Stimulated activated CD4-positive, alpha-beta T cell treated with anti-CD3 and anti-CD28 coated beads, Interleukin-1b, Interleukin-23, amount 100 ng/mL, for 1 hour (primary cell): ENCODE measurements at places on chromosomes 7 and 10.
A peak's percentile ranks its signal among the peaks of the same experiment; 100 is the strongest.

- DNase-seq: no peak
Measured at GRCh38 chr7:134284952-134285351, 31.8 kb downstream of the SLC35B4 start.

DNA sequence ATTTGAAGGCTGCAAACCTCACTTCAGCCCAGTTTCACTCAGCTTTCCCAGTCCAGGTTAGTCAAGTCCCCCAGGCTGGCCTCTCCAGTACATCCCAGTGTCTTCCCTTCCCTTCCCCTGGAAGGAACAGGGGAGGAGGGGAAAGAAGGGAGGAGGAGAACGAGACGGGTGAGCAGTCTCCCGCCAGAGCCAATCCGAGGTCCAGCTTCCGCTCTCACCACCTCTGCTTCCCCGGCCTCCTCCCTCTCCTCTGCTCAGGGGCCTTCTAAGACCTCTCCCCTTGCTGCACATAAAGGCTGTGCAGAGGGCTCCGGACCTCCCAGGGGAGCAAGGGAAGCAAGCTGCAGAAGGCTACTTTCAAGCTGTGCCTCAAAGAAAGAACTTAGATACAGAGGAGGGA, 4.1 kb downstream of the ATG9B start:
- DNase-seq: no peak

DNA sequence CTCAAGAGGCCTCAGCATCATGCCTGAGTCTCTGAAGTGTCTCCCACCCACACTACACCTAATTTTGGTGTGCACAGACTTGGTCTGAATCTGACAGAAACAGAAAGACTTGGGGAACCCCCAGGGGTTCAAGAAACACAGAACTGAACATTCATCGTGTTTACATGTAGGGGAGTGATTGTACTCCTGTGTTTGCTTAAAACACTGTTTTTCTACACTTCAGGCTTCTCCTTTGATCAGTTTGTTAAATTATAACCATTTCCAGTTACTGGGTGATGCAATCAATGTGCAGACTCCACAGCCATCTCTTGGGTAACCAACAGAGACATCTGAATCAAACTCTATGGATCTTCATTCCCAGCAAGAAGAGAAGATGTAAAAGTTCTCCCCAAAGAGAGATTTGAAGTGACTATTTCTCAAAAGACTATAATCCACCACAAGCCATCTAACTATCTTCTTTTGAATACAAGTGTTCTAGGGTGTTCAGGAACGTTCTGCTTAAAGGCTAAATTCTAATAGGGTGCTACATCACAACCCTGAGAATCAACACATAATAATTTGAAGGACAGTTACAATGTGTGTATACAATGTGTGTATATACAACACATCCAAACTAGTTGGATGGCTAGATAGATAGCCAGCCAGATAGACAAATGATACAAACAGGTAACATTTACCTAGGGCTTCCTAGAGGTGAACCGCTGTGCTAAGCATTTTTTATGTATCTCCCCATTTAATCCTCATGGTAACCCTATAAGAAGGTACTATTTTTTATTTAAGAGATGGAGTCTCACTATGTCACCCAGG, 34.2 kb downstream of the DNAJC12 start:
- no peak for DNase-seq

GRCh38 chr10:20486791-20487190, 410.3 kb downstream of the NEBL start:
- DNase-seq: no peak

GRCh38 chr10:11397077-11397965, 214.1 kb downstream of the USP6NL start:
- DNase-seq: no peak

DNA sequence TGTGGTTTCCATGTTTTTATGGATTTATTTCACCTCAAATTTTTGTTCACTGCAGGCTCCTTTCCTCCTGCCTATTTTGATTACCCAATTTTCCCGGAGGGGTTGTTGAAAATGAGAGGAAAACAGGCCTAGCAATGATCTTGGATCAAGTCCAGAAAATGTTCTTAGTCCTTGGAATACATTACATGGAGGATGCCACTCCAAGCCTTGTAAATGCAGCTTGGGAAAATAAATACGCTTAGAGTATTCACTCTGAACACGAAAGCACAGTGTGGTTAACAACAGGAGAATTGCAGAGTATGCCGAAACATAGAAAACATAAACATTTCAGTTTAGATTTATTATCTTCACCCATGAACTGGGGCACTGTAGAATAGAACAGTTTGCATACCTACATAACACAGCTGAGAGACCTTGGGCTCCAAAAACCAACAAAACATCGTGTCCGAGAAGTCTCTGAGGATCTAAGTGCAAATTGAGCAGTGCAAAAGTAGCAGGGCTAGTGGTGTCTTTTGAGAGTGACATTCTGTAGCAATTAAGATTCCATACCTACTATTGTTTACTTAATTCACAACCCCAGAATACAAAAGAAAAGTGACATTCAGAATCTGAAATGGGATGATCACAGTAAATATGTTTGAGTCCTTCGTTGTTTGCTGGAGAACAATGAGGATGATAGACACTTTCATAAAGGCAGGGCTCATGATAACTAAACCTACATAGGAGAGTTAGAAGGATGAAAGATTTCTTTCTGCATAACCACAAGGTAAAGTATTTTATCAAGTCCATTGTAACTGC, 7.6 kb upstream of the CD36 start:
- no peak for DNase-seq

- DNase-seq: no peak
Measured at GRCh38 chr10:57395923-57396322, 871.8 kb downstream of the IPMK start.

GRCh38 chr10:103595933-103596726, 102.6 kb downstream of the NEURL1 start:
- DNase-seq: no peak

- no peak for DNase-seq
Measured at GRCh38 chr7:3103614-3104398, 60.1 kb upstream of the CARD11 start.

GRCh38 chr10:68594405-68594804, 34.3 kb downstream of the TET1 start:
- DNase-seq: no peak

GRCh38 chr10:6769704-6770417, 189.8 kb upstream of the PRKCQ start:
- no peak for DNase-seq

GRCh38 chr10:17074541-17074847, 55.1 kb downstream of the CUBN start:
- no peak for DNase-seq

- no peak for DNase-seq
Measured at GRCh38 chr10:64365663-64366062, 844.5 kb downstream of the REEP3 start.

GRCh38 chr7:135731131-135731530, 3.1 kb upstream of the SLC13A4 start:
- DNase-seq: no peak

- no peak for DNase-seq
Measured at GRCh38 chr10:11197266-11197712, 179.6 kb downstream of the CELF2 start.

GRCh38 chr10:84415539-84416244, 87.3 kb downstream of the CCSER2 start:
- no peak for DNase-seq

DNA sequence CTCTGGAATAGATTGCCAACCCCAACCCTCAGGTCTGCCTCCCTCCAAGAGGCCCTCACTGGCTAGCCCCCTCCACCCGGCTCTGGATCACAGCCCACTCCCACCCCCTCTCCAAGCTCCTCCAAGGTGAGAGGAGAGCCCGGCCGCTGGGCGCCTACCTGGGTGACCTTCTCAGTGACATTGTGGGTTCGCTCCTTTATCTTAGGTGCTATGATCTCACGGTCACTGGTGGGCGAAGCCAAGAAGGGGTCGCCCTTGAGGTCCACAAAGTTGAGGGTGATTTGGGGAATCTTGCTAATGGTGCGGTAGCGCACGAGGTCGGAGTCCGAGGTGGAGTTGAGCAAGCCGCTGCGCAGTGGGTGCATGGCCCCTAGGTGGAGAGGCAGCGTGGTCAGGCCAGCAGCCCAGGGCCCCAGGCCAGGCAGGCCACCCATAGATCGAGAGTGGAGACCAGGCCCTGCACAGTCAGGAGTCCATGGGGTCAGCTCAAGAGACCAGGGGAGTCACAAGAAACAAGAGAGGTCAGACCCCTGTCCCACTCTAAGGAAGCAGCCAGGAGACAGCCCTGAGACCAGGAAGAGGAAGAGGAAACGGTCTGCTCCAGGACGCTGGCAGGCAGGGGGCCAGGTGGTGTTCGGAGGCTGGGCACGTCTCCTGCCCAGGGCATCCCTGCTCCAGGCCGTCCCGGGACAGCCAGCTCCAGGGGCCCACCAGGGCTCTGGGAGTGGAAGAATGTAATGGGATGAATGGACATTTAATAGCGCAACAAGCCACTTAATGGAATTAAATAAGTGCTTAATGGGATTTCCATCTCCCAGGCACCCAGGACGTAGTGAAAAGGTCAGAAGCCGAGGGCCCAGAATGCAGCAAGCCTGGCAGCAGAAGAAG, 20.7 kb downstream of the KCNH2 start:
- no peak for DNase-seq

DNA sequence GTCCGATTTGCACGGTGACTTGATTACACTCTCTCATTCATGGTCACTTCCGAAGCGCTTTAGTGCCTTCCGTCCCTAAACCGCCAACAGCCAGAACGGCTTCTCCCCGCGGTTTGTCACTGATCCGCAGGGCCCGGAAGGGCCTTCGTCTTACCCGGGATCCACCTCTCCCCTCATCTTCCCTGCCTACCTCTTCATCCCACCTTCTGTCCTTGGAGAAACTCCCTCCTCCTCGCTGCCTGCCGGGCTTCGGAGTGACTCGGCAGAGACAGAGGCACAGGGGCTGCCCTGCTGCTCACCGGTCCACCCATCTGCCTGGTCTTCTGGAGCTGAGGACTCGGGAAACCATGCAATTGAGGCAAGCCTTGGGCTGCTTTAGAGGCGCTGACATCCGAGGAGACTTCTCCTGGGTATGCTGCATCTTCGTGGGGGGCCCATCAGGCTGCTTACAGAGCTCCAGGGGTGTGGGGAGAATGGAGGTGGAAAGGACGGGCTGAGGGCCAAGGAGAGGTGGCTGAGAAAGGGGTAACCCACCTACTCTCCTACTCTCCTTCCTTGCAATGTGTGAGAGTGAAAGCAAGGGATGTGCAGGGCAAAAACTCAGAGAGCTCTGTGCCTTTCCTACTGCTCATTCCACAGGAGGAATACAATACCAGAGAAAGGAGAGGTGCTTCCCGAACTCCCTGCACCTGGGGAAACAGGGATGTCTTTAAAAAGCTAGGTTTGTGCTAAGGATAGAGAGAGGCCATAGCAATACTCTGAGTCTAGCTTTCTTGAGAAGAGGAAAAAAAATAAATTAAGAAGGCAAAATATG, 1.0 kb upstream of the HOXA11 start:
- no peak for DNase-seq

DNA sequence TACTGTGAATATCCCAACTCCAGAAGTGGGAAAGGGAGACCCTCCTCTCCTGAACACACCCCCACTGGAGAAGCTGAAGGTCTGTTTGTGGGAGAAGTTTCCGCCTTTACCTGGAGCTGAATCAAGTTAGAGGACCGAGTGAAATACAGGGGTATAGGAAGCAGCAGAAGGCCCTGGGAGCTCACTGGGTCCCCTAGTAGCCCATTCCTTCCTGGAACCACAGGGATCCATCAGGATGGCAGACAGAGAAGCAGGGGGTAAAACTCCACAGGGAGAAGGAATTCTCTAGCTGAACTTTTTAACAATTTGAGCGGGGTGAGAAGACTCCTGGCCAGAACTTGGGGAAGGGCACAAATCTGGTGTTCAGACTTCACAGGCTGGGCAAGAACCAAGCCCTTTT, 275.8 kb downstream of the GRID1 start:
- no peak for DNase-seq

GRCh38 chr7:117285826-117286225, 37.0 kb downstream of the WNT2 start:
- DNase-seq: no peak

DNA sequence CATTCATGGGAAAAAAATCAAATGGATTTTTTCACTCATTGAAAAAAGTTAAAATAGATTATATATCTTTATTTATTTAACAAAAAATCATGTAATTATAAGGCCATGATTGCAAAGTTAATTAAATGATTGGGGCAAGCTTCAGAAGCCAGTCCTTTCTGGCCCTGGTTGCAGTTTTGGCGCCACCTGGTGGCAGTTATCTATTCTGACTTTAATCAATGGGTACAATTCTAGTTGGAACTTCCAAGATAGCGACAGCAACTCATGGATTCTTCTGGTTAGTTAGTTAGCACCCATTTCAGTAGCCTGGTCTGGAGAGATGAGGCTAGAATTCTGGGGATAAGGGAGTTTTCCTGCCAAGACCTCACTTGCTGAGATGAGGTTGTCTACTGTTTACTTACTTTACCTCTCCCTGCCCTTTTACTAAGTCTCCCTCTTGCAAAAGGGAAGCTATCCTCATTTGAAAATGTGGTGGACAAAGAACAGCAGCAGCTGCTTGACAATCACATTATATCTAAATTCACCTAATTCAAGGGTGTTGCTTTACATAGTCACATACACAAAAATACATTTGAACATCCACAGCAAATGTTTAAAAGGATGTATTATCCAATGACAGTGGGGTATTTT, 42.3 kb downstream of the NOC3L start:
- peak; percentile 22 for DNase-seq

- DNase-seq: no peak
Measured at GRCh38 chr10:454860-455259, 234.6 kb downstream of the DIP2C start.

DNA sequence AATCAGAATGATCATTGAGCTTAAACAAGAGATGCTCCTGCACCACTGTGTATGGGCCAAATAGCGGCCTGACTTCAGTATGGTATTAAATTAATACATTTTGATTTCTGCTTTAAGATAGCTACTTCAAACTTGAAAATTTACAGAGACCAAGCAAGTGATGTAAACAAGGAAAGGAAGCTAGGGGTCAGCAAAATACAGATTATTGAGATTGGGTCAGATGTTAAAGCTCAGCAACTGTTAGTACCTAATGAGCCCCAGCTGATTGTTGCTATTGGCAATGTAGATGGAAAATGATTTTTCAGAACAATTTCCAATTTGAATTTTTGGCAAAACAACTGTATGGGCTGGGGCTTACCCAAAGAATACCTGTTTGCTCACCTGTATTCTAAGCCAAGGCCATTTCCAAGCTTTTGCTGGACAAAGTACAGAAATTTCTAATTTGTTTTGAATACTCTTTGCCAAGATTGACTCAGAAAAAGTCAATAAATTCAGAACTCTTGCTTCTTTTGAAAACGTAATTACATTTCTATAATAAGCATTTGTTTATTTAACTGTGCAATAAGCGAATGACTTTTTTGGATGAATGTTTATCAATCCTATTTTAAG, 23.0 kb upstream of the DLD start:
- DNase-seq: no peak
